ENCODE measurements at places on chromosomes 3 and 15. TPM values are rescaled to one million over a fixed set of nuclear protein-coding genes. Genes with fewer than 3 reads are reported as not detected.

MCF2L2 gene
- not detected for total RNA-seq

GABRA5 gene
- 109 TPM for total RNA-seq

SLC24A5 gene
- total RNA-seq: not detected

FAM107A gene
- not detected for total RNA-seq

MOBP gene
- total RNA-seq: not detected

FBXW12 gene
- total RNA-seq: not detected

CLSTN2 gene
- 0.05 TPM for total RNA-seq

RLBP1 gene
- total RNA-seq: not detected

TF gene
- total RNA-seq: 0.93 TPM

FOXL2 gene
- 5.7 TPM for total RNA-seq

CAND2 gene
- total RNA-seq: 0.40 TPM

CCDC13 gene
- total RNA-seq: 0.48 TPM

SLC28A2 gene
- not detected for total RNA-seq

TMEM44 gene
- 11.3 TPM for total RNA-seq

All from A549 treated with RU486 at 1 μM for 4 hours (cell line).